Uterus (tissue), 4 donors: ENCODE measurements at places on chromosomes 3 and 15. TPM values are rescaled to one million over a fixed set of nuclear protein-coding genes. Genes with fewer than 3 reads are reported as not detected.

Gene PLOD2
- total RNA-seq: 23.5 TPM

Gene PLSCR4
- total RNA-seq: 45.9 TPM

Gene MORC1
- not detected for total RNA-seq

- no peak for DNase-seq
Measured at GRCh38 chr15:34837246-34838016, 42.1 kb upstream of the ACTC1 start.

Gene THSD4
- 39.2 TPM for total RNA-seq

Gene IGSF10
- 5.3 TPM for total RNA-seq

DNA sequence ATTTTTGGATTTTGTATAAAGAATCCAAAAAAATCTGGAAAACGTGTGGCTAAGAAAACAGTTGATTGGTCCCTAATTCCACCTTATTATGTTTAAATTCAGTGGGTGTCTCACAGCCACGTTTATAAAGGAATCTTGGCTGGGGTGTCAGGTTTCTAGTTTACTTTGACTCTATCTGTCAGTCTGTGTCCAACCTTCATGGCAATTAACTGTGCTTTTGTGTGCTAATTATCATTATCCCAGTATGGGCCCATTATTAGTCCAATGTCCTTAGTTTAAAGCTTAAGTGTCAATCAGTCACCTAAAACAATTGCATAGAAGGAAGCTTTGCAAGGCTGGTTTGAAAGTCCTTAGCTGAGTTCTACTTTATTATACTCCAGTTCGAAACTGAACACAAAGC lies 3.7 kb upstream of the CNTN4 start:
- no peak for DNase-seq

Gene ANAPC13
- total RNA-seq: 64.8 TPM

GRCh38 chr3:172133838-172134237 lies 94.5 kb downstream of the FNDC3B start:
- no peak for DNase-seq

Gene RPP25
- 3.0 TPM for total RNA-seq

Gene SMAD6
- 13.1 TPM for total RNA-seq

Gene PRR20G
- not detected for total RNA-seq

Gene SENP8
- 2.9 TPM for total RNA-seq

DNA sequence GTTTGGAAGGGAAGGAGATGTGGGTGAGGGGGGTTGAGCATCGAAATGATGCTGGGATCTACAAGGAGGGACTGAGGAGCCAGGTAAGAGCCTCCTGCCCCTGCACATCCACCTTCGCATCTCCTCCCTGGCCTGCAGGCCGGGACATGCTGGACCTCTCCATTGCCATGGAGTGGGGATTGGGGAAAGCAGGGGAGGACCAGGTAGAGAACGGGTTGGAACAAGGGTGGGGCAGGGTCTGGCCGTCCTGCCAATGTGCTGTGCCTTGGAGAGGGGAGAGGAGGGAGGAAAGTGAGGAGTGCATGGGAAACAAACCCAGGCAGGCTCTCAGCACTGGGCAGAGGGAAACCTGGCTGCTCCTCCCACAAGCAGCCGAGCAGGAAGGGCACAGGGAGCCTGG lies 10.6 kb downstream of the PLA2G4B start:
- DNase-seq: no peak

- DNase-seq: no peak
Measured at GRCh38 chr3:7000501-7000900, 139.6 kb downstream of the GRM7 start.

Gene SLC12A8
- 0.58 TPM for total RNA-seq

GRCh38 chr3:192307631-192308030 lies 419.7 kb downstream of the FGF12 start:
- DNase-seq: no peak

GRCh38 chr3:135081856-135082434 lies 286.9 kb downstream of the EPHB1 start:
- DNase-seq: no peak

GRCh38 chr15:96687388-96688107 lies 357.0 kb downstream of the NR2F2 start:
- DNase-seq: no peak

GRCh38 chr3:153829606-153830170 lies 291.5 kb upstream of the ARHGEF26 start:
- no peak for DNase-seq

GRCh38 chr3:174441588-174442301 lies 417.4 kb upstream of the NAALADL2 start:
- DNase-seq: no peak

DNA sequence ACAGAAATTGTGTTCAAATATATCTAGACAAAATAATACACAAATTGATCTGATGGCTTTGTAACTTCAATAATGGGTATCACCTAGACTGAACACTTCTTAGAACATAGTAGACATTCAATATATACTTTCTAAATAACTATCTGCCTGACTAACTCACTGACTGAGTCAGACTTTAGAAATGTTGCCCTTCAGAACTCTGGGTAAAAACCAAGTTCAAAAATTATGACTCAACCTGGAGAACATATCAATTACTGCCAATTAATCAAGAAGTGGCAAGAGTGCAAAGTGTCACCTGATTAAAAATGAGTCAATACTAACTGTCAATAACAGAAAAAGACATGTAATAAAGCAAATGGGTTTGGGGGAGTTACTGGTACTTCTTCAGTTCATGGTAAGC lies 144.6 kb upstream of the TMCO5A start:
- DNase-seq: no peak

Gene FURIN
- total RNA-seq: 22.8 TPM

Gene PCSK6
- 1.4 TPM for total RNA-seq

Gene GOLGA6A
- total RNA-seq: not detected

Gene CATSPER2
- total RNA-seq: 1.8 TPM

Gene LARP6
- total RNA-seq: 59.4 TPM

- no peak for DNase-seq
Measured at GRCh38 chr15:75732177-75732808, 19.6 kb upstream of the CSPG4 start.

GRCh38 chr3:122025296-122025695 lies 3.2 kb upstream of the ILDR1 start:
- no peak for DNase-seq
